DND-41 (cell line): ENCODE measurements at places on chromosomes 2 and 18.

GRCh38 chr2:129117434-129117833 is 798.8 kb upstream of the HS6ST1 start:
- no peak for DNase-seq

GRCh38 chr2:8151888-8152287 is 530.0 kb upstream of the ID2 start:
- no peak for DNase-seq

DNA sequence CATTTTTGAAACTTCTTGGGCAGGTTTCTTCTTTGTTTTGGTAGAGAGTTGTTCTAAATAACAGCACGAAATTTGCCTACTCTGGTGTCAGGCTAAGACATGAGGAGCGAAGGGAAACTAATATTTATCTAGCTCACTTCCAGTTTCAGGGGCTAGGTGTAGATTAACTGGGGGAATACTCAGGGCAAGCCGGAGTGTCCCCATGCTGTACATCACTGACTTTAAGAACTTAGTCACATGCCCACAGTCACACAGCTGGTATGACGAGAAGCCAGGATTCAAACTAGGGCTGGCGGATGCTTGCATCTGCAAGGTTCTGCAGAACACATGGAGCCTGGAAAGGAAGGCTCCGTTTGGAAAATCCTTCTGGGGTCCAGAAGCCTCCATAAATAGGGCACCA is 133.3 kb downstream of the ALPK2 start:
- DNase-seq: no peak

GRCh38 chr2:237806334-237806733 is 7.8 kb downstream of the RBM44 start:
- DNase-seq: no peak

DNA sequence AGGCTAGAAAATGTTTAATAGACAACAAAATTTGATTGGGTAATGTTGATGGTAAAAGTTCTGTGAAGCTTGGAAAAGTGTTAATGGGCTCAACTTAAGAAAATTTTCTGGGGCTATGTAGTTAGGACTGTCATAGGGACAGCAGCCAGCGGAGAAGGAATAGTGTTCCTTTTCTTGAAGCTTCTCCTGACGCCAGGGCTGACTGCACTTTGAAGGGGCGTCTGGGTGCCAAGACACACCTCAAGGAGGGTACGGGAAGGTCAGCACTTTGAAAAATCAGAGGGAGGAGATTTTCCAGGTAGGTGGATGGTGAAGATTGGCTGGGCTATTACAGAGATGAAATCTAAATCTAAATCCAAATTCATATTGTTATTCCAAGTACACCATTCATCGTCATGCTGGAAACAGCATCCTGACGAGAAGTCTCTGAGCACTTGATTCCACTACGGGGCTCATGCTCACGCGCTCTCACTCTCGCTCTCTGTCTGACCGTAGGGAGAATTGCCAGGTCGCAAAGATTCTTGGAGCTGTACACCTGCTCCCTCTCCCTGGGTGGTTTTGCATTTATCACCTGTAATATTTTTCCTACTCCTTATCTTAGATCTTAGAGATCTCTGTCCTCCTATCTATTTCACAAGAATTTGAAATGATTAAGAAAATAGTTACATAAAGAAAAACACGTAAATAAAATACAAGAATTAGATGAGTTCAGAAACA is 91.0 kb downstream of the ITGB1BP1 start:
- no peak for DNase-seq

- DNase-seq: peak; percentile 61
Measured at GRCh38 chr2:98664323-98664722, 55.9 kb downstream of the UNC50 start.

- DNase-seq: no peak
Measured at GRCh38 chr2:126761256-126761980, 105.5 kb downstream of the GYPC start.

GRCh38 chr2:197516393-197516761 is 511 bp downstream of the MOB4 start:
- DNase-seq: no peak

- no peak for DNase-seq
Measured at GRCh38 chr2:214514704-214515103, 103.8 kb downstream of the VWC2L start.

DNA sequence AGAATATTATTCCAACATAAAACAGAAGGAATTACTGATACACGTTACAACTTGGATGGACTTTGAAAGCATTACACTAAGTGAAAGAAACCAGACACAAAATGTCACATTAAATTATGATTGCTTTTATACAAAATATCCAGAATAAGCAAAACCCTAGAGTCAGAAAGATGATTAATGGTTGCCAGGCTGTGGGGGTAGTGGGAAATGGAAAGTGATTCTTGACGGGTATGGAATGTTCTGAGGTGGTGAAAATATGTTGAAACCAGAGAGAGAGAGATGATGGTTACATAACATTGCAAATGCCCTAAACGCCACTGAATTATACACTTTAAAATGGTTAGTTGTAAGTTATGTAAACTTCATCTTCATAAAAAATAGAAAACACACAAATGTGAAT is 1057.2 kb upstream of the TMEFF2 start:
- DNase-seq: no peak

DNA sequence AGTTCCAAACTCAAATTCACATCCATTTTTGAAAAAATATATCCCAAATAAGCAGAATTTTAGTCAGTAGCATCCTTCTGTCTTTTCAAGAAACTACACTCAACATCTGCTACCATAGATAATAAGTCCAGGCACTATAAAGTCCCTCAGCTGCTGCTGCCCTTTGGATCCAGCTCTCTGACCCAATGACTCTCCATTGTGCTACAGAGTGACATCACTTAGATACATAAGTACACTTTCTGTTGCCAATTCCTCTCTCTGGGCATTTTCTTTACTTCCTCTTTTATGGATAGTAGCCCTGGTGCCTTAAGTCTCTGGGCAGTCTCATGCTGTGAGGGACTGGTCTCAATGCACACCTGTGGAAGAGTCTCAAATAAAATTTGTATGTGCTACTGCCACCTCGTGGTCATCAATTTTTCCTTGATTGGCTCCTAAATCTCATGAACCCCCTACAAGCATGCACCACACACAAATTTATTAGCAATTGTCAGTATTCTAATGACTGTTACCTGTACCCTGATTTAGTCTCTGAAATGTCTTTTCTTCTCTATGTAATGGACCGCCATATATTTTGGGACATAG is 219.2 kb downstream of the LRP1B start:
- peak; percentile 35 for DNase-seq

DNA sequence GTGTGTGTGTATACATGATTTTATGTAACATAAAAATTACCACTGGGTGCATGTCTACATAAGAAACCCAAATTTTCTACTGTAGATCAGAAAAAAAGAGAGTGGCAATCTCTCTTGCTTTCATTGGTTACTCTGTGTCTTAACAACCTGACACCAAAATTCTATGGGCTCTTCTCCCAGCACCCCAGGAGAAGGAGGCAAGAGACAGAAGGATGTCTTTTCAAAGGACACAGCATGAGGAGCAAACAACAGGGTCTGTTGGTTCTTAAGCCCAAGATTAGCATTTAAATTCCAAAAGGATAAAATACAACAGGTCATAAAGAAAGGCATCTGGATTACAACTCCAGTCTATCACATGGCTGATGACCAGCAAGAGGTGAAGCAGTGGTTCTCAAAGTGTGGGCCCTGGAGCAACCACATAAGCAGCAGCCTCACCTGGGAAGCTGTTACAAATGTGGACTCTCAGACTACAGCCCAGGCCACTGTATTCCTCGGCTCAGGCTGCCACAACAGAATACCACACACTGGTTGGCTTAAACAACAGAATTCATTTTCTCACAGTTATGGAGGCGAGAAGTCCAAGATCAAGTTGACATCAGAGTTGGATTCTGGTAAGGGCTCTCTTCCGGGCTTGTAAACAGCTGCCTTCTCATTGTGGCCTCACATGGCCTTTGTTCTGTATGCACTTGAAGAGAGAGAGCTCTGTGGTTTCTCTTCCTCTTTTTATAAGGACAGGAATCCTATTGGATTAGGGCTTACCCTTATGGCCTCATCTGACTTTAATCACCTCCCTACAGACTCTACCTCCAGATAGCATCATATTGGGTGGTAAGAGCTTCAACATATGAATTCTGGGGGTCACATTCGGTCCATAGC is 79.8 kb upstream of the RNF152 start:
- DNase-seq: no peak

DNA sequence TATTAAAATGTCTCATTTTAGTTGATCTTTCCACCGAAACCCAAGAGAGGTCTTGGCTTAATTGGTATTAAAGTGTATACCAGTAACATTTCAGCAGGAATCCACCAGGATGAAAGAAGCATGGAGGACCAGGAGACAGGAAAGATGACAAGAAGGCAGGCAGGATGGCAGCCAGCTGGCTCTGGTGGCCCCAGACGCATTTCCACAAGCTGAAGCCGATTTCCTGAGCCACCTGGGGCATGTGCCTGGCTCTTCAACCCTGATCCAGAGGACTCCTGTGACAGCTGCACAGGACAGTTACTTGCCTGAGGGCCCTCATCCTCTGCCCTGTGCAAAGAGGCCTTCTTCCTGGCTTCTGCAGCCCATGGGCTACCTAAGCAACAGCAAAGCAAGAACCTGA is 56.9 kb upstream of the NFU1 start:
- no peak for DNase-seq

DNA sequence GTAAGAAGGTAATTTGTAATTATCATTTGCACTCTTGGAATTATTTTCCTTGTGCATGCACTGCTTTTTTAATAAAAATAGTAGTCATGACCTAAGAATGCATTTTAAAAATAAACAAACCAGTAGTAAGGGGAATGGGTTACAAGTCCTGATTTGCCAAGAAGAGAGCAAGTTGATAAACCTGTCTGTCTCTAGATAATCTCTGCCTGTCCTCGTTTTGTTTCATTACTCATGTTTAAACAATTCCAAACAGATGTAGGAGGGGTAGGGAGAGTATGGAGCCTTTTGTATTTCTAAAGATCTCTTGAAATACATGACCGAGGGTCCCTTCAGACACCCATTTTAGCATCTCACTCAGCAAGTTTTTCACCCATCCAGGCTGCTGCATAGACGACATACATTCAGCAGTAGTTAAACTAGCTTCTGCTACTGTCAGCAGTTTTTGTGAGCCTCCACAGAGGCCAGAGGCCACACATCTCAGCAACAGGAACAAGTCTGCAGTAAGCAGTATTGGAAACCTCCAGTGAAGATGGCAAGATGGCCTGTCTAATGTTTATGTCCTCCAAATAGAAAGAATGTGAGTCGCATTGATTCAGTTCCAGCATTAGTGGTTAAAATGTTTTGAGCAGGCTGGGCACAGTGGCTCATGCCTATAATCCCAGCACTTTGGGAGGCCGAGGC is 2.3 kb upstream of the EXOC6B start:
- DNase-seq: no peak

- no peak for DNase-seq
Measured at GRCh38 chr2:54983345-54984220, 66.7 kb downstream of the RTN4 start.

DNA sequence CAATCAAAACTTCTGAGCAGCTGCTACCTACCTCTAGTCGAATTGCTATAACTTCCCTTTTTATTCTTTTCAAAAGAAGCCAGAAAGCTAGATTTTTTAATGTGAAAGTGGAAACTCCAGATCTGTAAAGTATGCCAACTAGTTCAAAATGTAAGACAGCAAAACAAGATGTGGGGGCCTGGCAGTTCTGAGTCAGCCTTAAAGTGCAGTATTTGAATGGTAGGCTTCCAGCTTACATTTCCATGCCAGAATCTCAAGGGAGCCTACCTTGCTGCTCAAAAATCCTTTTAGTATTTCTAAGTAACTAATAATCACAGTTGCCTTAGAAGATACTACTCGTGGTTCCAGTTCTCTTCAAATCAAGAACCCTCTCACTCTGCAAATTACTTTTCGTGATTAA is 1288.7 kb downstream of the LRP1B start:
- no peak for DNase-seq

GRCh38 chr18:30359521-30359920 is 683.0 kb downstream of the DSC3 start:
- no peak for DNase-seq

GRCh38 chr2:148259674-148260073 is 238.8 kb downstream of the MBD5 start:
- DNase-seq: peak; percentile 45

GRCh38 chr2:172947461-172948153 is 128.0 kb upstream of the MAP3K20 start:
- DNase-seq: no peak
